ENCODE measurements at places on chromosomes 2 and 18.

- no peak for DNase-seq
These were observed 25.0 kb upstream of the ACAA2 start for GRCh38 chr18:49838381-49838780.

DNA sequence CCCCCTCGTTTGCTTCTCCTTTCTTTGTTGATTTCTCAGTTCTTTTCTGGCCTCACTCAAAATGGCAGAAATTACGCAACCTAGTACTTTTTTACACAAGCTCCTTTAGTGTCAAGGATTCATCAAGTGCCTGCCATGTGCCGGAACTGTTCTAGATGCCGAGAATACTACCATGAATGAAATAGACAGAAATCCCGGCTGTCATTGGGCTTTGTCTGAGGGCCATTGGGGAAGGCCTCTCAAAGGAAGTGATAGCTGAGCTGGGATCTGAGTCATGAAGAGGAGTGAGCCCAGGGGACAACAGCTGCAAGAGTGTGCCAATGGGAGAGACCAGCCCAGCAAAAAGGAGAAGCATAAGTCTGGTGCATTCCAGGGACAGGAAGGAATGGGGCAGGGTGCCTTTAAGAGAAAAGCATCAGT lies 34.3 kb upstream of the PPP1CB start:
- no peak for DNase-seq

- DNase-seq = peak; percentile 78
These were observed 61.5 kb downstream of the FARP2 start for GRCh38 chr2:241417626-241418025.

DNA sequence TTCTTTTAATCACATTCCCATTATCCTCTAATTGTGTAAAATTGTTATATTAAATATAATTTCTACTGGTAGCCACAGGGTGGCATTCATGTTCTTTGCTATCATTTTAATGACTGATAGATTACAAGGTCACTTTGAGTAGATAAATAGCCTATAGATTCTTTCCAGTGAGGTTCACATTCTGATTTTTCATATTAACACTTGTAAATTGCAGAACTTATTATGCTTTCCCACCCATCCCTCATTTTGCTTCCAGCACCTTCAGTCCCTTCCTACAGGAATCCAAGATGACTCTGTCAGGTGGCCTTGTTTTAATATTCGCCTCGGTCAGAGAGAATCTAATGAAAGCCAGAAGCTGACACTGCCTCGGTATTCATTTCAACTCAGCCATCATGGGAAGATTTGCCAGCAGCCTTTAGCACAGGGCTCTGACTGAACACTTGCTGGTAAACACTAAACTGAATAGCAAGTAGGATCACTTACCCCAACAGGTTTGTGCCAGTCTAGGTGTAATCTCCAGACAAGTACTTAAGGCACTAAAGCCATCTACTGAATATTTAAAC lies 101.2 kb upstream of the FSHR start:
- peak; percentile 31 for DNase-seq

DNA sequence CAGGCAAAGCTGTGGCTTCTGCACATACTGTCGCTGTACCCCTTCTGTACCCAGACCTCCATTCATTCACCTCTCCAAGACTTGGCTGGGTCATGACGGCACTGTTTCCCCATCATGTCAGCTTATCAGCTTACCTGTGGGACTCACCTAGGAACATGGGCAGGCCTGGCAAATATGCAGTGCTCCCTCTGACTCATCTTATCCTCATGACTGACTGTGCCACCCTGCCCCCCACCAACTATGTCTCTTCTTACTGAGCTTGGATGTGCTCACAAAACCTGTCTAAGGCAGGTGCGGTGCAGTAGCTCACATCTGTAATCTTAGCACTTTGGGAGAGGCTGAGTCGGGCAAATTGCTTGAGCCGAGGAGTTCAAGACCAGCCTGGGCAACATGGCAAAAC lies 152.4 kb downstream of the MGAT5 start:
- DNase-seq = no peak

DNA sequence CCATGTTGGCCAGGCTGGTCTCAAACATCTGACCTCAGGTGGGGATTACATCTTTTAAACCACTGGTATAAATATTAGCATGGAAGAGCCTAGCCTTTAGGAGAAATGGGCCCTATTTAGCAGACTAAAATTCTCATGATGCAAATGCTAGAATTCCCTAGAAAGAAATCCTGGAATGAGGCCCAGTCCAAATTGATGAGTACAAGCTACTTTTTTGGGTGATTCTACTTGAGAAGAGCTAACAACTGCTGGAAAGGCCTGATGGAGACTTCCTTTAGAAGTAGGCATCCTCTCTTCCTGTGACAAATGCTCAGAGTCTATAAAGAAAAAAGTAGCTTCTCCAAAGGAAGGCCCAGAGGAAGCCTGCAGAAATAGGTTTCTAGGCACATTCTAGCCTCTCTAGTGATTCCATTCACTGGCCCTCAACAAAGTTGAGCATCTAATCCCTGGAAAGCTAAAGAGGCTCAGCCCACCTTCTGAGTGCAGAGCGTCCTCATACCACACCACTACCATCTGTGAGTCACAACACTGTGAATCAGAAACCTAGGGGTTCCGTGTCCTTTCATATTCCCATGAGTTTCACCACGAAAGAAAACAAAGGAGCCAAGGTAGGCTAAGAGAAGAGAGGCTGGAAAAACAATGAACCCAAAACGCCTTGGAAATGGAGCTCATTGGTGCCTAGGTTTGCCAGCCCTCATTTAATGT lies 183.1 kb downstream of the C1D start:
- no peak for DNase-seq

DNA sequence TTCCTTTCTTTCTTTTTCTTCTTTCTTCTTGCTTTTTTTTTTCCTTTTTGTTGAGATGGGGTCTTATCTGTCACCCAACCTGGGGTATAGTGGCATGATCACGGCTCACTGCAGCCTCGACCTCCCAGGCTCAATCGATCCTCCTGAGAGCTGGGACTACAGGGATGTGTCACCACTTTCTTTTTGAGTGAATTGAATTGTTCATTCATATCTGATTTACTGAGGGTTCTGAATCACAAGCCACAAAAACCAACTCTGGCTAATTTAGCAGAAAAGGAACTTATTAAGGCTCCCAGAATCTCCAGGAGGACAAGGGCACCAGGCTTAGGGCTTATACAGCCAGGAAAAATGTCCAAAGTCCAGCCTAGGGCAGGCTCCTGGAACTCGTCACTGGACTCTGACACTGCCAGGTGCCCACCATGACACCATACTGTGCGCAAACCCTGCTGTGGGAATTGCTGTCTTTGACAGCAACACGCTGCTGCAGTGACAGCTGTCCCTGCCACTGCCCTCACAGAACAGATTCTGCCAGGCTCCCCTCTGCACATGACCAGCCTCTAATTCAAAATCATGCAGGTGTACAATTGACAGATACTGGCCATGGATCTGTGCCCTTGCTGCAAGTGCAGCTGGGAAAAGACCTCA lies 42.9 kb upstream of the EML6 start:
- no peak for DNase-seq

- DNase-seq = no peak
These were observed 48.7 kb upstream of the RGPD4 start for GRCh38 chr2:107777974-107778373.

DNA sequence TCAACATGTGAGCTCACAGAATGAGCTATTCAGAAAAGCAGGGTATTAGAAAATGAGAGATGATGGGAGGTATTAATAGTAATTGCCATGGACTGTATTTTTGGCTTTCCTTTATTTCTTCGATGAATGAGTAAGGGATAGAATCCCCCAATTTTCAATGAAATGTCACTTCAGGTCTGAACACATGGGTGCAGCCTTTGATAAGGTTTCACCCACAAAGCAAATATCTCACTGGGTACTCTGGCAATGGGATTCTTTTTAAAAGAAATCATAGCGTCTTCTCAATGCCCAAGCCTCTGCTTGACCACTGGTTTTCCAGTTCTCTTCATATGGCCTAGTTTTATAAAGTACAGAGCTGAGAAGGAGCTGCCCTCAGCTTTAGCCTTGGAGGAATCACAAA lies 610.5 kb upstream of the FANCL start:
- DNase-seq = no peak
